Muscle of back (tissue), 13 donors: ENCODE measurements at places on chromosomes 1 and 21. TPM values are rescaled to one million over a fixed set of nuclear protein-coding genes. Genes with fewer than 3 reads are reported as not detected.

TCHHL1 gene
- not detected for polyA plus RNA-seq

ARHGAP29 gene
- 39.8 TPM for polyA plus RNA-seq

IL23R gene
- polyA plus RNA-seq, result 0.04 TPM

CASP9 gene
- polyA plus RNA-seq, result 12.8 TPM

EPHB2 gene
- 16.9 TPM for polyA plus RNA-seq

KISS1 gene
- 2.3 TPM for polyA plus RNA-seq

NPHS2 gene
- polyA plus RNA-seq, result 0.13 TPM

HLX gene
- 22.4 TPM for polyA plus RNA-seq

USH2A gene
- polyA plus RNA-seq, result 0.07 TPM

CD34 gene
- 185 TPM for polyA plus RNA-seq

UBL4B gene
- polyA plus RNA-seq, result not detected

SH2D2A gene
- polyA plus RNA-seq, result 0.94 TPM

DRAXIN gene
- 0.31 TPM for polyA plus RNA-seq
